ENCODE measurements at places on chromosomes 5 and 9.

GRCh38 chr5:1915316-1915715 lies 32.6 kb upstream of the IRX4 start:
- no peak for DNase-seq

DNA sequence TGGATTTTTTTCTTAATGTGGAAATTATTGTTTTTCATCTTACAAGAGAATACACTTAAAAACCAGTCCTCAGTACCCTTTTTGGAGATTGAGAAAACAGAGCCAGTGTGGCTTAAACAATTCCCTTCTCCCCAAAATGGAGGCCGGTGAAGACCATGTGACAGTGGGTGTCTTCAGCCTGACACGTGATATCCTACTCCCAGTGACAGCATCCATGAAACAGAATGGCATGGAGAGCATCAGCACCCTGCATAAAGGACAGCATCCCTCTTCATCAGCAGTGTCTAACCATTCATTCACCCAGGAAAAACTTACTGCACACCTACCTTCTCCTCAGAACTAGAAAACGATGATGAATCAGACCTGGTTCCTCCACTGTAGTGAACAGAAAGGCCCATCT lies 103.4 kb upstream of the RAI14 start:
- no peak for DNase-seq

DNA sequence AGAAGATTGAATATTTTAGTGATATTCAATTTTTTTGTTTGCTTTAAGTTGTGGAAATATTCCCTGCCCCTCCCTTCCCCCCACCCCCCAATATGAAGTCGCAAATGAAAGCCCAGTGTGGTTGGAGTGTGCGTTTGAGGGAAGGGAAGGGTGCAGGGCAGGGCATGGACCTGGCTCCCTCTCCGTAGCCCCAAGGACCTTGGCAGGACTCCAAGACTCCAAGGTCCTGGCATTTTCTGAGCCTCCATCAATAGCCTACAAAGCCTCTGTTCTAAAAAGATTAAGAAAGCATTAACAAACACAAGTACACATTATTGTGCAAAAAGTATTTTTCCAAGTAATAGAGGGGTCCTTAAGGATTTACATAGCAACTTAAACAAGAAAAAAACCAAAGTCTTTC lies 38.8 kb upstream of the PTPN3 start:
- no peak for DNase-seq

GRCh38 chr5:73215891-73216610 lies 43.1 kb downstream of the TMEM174 start:
- DNase-seq: peak; percentile 76

DNA sequence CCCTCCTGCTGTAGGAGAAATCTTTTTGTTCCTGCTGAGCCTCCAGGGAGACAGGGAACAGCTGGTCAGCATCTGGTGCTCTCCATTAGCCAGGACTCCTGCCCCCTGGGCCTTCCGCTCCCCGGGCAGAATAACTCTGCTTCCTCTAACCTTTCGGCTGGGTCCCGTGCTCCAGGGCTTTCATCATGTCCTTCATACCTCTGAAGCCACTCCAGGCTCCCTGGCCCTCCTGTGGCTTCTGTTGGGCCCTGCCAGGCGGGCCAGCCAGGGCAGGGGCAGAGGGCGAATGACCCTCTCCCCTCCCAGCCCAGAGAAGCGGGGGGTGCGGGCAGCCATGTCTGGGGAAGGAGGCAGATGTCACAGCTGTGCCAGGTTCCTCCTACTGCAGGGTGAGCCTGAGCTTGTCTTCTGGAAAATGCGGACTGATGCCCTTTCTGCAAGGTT lies 81.7 kb upstream of the LMX1B start:
- DNase-seq: no peak

GRCh38 chr9:76219560-76220151 lies 174.6 kb downstream of the RFK start:
- DNase-seq: no peak

- no peak for DNase-seq
Observed at GRCh38 chr5:159777049-159777660, 139.1 kb upstream of the ADRA1B start.

DNA sequence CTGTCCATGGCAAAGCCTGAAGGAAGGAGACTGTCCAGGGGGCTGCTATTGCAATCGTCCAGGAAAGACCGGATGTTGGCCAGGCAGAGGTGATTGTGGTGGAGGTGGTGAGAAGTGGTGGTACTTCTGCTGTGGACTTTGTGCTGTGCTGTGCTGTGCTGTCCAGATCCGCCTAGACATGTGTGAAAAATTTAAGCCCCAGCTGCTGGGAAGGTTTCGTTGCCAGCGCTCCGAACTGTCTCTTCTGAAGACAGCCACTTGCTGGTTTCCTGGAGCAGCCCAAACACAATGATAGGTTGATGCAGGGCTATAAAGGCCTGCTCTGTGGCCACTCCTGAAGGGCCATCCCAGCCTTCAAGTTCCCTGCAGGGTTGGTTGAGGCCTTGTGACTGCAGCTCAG lies 223.0 kb upstream of the MPDZ start:
- DNase-seq: peak; percentile 76

- DNase-seq: no peak
Observed at GRCh38 chr5:57719216-57719615, 236.6 kb upstream of the ACTBL2 start.

- DNase-seq: no peak
Observed at GRCh38 chr9:114000671-114001409, 77.3 kb downstream of the AMBP start.

DNA sequence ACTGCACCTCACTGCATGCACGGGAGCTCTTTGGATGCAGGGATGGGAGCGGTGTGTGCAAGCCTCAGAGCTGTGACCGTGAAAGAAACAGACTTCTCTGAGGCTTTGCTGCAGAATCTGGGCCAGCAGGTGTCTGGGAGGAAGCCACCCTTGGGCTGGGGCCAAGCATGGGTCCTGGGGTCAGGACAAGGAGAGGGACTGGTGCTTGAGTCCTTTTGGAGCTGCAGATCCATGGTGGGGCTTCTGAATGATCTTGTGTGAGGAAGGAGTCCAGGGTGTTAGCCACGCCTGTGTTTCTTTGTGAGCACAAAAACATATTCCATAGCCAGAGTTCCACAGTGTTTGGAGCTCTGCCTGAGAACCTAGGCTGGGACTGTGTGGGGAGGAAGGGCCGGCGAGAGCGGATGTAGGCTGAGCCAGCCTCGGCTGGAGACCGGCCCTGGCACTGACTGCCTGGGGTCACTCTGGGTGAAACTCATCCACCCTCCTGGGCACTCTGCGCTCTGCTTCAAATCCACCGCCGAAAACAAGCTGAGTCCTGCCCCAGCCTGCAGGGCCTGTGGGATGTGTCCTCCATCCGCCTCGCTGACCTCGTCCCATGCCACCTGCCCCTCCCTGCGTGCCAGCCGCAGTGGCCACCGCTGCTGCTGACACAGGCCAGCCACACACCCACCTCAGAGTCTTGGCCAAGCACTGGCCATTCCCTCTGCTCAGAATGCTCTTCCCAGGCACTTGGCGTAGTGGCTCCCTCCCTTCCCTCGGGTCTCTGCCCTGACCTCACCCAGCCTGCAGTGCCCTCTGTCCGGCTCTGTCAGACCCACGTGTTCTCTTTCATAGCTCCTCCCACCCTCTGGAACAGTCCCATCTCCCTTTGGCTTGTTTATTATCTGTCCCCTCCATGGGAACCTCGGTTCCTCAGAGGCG lies 26.7 kb downstream of the ERGIC1 start:
- peak; percentile 64 for DNase-seq

DNA sequence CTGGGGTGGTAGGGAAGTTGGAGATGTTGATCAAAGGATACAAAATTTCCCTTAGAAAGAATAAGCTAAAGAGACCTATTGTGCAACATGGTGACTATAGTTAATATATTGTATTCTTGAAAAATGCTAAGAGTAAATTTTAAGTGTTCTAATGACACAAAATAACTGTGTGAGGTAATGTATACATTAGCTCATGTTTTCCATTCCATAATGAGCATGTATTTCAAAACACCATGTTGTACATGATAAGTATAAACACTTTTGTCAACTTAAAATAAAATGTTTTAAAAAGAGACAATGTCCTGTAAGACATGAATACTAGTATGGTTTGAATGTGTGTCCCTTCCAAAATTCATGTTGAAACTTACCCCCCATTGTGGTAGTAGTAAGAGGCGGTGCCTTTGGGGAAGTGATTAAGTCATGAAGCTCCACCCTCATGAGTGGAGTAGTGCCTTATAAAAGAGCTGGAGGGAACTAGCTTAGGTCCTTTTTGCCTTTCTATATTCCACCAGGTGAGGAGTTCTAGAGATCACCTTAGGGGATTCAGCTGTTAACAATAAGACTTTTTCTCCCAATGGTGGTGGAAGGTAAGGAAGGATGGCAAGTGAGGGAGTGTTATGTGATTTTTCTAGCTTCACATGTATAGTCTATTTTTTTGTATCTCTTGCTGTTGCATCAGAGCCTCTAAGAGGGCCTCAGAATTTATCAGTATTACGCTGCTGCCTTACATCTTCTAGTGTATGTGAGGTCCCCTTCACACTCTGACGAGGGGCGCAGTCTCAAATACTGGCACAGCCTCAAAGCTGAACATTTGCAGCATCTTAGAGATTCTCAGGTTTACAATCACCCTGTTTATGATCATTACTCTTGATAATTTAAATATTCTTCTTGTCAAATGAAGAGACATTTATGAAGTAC lies 94.9 kb upstream of the NREP start:
- no peak for DNase-seq

GRCh38 chr9:126393876-126394275 lies 67.2 kb downstream of the MVB12B start:
- no peak for DNase-seq

- DNase-seq: no peak
Observed at GRCh38 chr5:139636207-139636792, 11.8 kb upstream of the CXXC5 start.

DNA sequence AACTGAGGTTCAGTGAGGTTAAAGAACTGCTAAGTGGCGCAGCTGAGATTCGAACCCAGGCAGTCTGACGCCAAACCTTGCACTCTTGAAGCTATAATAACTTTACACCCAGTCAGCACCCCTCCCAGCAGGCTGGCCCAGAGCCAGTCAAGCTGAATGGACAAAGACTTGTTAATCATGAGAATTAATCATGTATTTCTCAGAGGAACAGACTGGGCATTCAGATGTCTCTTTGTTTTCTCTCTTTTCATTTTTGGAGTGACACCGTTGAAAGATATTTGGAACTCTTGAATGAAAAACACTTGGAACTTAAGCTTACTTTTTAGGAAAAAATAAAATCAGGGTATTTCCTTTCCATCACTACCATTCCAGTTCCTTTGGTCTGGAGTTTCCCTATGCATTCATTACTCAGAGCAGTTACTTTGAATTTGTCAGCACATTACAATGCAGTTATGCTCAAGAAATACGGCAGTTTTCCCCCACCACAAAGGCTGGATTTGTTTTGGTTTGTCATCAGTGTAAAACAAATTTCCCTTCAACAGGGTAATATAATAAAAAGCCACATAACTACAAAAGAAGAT lies 22.6 kb upstream of the MAMDC2 start:
- no peak for DNase-seq

DNA sequence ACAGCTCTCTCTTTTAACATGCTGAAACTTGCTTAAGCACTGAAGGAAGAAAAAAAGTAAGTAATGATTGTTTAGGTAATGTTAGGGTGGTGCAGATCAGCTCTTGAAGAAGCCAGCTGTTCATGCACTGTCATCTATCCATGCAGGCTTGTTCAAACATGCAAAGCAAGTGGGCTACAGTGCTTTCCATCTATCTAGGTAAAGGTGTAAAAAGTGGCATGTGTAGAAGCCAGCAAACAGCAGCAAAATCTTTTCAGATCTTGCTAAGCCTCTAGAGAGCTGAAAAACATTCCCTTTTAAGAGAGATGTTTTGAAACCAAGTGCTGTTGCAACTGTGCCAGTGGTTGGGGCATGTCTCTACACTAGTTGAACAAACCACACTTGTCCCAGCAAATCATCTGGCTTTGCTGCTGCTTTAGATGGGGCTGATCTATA lies 214.4 kb downstream of the EFNA5 start:
- no peak for DNase-seq

- no peak for DNase-seq
Observed at GRCh38 chr5:5352675-5353074, 69.8 kb upstream of the ICE1 start.

DNA sequence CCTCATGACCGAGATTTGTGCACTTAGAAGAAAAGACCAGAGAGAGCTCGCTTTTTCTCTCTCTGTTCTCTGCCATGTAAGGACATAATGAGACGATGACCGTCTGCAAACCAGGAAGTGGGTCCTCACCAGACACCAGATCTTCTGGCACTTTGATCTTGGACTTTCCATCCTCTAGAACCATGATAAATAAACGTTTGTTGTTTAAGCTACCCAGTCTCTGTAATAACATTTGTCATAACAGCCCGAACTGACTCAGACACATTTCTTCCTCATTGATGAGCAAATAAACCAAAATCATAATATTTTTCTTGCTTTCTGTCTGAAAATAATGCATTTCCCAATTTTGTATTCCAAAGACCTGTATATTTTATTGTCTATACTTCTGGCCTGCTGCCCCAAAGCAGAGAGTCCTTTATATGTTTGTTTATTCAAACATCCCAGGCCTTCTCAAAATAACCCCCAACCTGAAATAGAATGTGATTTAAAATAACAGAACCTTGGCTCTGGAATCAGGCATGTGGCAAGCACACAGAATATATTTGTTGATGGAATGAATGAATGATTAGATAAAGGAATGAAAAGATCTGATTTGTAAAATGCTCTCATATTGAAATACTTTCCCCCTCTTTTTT lies 396.5 kb downstream of the ADGRV1 start:
- no peak for DNase-seq

- peak; percentile 58 for DNase-seq
Observed at GRCh38 chr5:140548300-140548688, 832 bp downstream of the EIF4EBP3 start.

DNA sequence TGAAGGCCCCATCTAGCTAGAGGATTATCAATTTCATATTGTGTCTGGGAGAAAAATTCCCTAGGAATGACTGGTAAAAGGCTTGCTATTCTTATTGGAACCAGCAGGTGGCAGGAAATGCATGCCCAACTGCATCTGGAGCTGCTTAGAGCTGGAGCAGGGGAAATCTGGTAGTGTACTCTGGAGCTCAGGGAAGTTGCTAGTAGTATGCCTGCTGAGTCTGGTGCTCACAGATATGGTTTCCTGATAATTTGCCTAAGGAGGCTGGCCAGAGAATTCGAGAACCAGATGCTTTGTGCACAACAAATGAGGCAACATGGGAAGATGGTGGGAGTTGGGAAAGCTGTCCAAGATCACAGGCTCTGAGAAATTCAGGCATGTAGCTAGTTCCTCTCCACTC lies 53.7 kb downstream of the G3BP1 start:
- peak; percentile 62 for DNase-seq

- DNase-seq: no peak
Observed at GRCh38 chr5:30401479-30402058, 791.9 kb upstream of the CDH6 start.
